NCI-H2081 treated with DMSO at 0.1 percent for 48 hours (cell line): ENCODE measurements at places on chromosomes 7 and 10.

- no peak for DNase-seq
Observed at GRCh38 chr10:27355918-27356573, 115.4 kb upstream of the ACBD5 start.

DNA sequence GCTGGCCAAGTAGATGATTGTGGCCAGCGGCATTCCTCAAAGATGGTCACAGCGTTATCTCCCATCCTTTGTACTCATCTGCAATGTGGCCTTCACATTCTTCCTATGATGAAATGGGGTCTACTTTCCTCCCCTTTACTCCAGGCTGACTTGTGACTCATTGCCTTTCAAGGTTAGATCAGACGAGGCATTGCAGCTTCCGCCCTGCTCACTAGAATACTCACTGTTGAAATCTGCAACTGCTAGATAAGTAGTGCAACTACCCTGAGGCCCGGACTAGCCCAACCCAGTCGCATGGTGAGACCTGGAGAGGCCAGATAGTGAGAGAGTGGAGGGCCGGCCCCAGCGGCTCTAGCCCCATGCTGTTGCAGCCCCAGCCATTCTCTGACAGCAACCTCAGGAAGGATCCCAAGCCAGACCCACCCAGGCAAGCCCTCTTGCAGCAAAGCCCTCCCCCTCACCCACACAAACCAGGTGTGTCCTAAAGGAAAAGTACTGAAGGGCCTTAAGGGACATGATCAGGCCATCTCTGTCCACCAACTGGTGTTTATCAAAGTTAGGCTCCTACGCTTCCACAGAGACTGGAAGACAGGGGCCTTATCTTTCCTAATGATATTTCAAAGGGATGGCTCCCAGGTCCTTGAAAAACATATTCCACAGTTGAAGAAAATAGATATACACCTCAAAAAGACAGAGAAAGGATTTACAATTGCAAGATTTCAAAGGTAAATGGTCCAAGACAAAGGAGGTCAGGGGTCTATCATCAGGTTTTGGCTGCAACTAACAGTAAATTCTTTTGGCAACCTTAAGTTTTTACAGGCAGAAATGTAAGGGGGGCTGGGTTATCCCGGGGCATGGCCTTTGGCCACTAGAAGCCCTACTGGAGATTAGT, 107.2 kb upstream of the TRIM24 start:
- no peak for DNase-seq

DNA sequence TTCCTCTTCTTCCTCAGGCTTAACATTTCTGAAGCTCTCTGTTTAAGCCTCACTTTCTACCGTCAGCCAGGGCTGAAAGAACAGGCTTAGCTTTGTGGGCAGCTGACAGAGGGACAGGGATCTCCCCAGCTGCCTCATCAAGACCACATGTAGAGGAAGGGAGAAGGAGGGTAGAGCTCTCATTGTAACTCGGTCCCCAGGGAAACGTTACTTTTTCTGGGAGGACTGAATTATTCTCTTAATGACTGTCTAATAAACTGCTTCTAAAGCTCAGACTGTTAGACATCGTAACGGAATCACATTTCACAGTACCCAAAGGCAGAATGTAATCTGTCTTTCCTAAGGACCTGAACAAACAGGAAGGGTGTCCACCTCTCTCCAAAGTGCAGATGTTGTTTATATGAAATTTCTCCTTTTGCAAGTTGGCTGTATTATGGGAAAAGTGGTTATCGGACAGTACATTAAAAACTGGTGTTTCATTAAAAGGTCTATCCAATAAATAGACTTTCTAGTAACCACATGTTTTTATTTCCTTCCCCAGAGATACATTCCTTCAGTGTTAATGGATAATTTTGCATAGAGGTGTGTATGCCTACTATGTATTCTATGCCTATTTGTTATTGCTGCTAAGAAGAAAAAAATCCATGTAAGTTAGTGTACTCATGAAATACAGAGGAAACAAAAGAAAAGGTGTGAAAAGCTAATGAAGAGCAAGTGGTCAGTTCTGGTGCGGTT, 144.2 kb downstream of the CTTNBP2 start:
- DNase-seq = no peak

- DNase-seq = no peak
Observed at GRCh38 chr10:13990946-13991345, 339.8 kb downstream of the FRMD4A start.

- DNase-seq = no peak
Observed at GRCh38 chr10:45514291-45515270, 140.6 kb downstream of the ALOX5 start.

GRCh38 chr10:118403967-118404366, 61.8 kb upstream of the FAM204A start:
- no peak for DNase-seq

DNA sequence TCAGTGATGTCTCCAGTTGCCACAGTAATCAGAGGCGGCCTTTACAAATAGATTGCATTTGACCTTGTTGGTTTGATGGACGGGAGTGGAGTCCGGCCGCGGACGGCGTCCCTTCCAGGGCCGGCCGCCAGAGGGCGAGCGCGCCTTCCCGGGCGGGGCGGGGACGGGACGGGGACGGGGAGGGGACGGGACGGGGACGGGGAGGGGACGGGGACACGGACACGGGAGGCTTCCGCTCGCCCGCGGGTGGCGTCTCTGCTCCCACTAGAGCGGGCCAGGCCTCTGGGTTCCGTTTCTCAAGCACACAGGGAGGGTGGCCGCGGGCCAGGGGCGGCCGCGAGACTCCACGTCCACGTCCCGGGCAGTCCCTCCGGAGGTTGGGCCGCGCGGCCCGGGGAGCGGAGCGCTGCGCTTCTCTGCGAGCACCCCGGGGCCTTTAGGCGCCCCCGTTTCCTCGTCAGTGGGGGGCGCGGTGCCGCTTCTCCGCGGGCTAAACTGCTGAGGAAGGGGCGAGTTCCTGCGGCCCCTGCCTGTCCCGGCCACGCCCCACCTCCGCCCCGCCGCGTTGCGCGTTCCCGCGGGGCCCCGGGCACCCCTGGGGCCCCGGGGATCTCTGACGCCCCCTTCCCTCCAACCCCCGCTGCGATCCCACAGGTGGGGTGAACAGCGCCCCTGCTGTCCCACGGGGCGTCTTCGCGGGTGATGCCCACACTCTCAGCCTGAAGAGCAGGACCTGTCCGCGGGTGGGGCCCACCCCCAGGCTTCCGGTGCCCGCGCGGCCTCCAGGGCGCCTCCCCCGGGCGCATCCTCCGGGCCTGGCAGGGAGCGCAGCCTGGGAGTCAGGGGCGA, 84.2 kb upstream of the MKI67 start:
- no peak for DNase-seq

GRCh38 chr10:20048161-20048560, 231.9 kb downstream of the PLXDC2 start:
- DNase-seq = no peak

DNA sequence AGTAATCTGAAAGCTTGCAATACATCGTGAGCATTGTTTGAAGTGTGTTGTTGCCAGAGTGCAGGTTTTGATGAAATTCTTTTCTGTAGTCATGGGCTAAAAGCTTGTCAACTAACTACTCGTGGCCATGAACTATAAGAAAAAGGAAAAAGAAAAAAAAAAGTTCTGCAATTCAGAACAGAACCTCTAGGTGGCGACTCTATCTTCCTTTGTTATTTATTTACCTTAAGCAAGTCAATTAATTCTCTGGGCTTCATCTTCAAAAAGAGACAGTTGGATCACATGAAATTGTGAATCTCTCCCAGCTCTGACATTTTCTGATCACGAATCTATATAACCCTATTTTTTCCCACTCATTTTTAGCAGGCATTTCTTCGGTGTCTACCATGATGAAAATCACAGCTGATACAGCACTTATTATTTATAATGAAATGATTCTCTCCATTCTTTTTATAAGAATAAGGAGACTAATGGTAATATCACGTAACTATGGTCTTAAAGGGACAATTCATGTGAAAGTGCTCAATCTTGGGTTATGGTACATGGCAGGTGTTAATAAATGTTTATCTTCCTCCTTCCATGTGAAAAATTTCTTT, 18.8 kb downstream of the TMEM196 start:
- peak; percentile 17 for DNase-seq

DNA sequence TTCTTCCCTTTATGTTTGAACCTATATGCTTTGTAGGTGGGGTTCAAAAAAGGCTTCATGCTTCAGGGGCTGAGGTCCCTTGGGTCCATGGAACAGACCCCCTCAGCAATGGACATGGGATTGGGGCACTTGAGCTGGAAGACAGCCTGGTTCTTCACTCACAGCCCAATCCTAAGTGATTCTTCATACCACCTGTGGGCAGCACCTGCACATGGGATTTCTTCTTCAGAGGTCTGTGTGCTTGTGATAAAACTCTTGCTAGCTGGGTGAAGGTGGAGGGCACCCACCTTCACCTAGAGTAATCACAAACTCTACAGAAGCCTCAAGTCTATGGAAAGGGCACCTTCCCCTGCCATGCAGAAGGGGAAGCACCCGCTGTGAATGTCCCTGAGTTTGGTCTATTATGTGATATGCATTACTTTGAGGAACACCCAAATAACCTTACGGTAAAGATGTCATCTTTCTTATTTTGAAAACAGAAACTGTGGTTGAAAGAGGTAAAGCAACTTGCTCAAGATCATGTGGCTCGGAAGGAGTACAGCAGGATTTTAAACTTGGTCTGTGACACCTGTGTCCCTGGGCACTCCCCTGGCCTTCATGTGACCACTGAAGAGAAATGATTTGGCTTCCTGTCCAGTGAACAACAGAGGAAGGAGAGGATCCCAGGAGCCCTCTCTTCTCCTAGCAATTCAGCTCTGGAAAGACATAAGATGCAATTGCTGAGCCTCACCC, 469.5 kb upstream of the ZMIZ1 start:
- no peak for DNase-seq

- no peak for DNase-seq
Observed at GRCh38 chr10:58568428-58568935, 55.8 kb downstream of the BICC1 start.

DNA sequence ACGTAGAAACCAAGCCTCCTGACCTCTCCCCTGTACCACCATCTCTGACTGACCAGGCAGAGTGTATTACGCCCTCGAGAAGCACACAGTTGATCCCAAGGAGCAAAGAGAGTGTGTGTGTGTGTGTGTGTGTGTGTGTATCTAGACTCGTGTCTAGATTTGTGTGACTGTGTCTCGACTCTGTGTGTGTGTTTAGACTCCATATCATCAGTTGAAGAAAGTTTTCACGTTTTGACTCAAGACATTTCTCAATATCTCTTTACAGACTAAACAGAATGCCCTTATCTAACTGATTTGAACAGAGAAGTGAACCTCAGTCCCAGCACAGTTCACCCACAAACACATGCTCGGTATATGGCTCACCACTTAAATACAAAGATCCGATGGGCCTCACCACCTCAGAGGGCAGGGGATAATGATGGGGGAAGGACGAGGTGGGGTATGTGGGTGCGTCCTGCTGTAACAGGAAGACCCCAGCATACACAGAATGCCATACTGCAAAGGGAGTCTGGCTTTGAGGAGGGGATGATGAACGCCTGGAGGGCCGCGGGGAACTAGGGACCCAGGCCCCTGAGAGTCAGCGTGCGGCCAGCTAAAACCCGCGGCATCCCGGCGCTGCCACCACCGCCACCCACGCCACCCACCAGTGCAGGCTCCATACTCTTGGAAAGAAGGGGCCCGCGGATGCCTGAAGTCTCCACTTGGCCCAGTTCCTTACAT, 780 bp downstream of the ALDH18A1 start:
- no peak for DNase-seq

- DNase-seq = peak; percentile 89
Observed at GRCh38 chr7:16753102-16753931, at the start of gene TSPAN13. TSPAN13 (plus strand) TSS chr7:16753755; CDS start chr7:16753968, 213 bp downstream.

- DNase-seq = no peak
Observed at GRCh38 chr7:158473221-158473620, 114.4 kb downstream of the PTPRN2 start.

DNA sequence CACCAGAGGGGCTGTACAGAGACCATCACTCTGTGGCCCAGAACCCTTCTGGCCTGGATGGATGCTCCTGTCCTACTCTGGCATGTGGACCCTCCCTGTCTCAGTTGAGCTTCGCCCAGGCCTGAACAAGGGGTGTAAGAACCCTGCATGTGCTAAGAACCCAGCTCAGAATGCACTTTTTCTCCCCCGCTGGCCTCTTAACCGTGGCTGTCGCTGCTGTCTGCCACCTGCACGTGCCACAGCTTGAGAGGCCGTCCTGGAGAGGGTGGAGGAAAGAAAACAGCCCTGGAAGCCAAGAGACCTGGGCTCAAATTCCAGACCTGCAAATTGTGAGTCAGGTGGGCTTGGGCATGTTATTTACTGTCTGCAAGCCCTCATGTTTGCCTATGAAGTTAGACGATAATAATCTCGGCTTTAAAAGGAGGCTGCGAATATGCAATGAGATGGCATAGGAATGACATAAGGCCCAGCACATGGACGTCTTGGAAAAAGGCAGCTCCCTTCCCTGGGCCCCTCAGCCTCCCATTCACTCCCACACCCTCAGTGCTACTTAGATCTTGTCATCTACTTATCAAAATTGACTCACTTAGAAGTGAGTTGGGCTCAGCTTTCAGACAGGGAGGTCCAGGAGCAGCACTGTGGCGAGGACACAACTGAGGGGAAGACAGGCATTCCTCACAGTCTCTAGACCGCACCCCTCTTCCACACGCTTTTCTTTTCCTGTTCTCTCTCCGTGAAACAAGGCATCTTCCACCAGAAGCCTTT, 31.4 kb downstream of the FIGNL1 start:
- DNase-seq = no peak

DNA sequence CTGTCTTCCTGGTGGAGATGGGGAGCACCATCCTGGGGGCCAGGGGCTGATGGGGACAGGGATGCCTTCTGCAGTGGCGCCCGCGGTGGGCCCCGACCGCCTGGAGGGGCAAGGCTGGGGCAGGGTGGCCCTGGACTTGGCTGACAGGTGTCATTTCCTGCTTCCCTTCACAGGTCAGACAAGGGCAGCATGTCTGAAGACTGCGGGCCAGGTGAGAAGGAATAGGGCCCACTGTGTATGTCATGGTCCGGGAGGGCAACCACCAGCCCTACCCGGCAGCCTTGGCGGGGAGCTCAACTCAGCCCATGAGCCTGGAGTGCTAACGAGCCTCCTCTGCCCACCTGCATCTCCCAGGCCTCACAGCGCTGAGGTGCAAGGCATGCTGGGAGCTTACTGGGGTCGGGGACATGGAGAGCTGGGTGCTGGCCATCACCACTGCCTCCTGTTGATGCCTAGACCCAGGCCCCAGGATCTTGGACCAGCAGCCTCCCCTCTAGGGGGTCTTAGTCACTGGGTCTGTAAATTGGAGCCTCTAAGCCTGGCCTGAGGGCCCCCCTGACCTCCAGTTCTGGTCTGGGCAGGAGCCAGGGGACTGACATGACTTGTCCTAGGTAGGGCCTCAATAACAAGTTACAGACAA, 28.0 kb upstream of the SRRM3 start:
- no peak for DNase-seq

DNA sequence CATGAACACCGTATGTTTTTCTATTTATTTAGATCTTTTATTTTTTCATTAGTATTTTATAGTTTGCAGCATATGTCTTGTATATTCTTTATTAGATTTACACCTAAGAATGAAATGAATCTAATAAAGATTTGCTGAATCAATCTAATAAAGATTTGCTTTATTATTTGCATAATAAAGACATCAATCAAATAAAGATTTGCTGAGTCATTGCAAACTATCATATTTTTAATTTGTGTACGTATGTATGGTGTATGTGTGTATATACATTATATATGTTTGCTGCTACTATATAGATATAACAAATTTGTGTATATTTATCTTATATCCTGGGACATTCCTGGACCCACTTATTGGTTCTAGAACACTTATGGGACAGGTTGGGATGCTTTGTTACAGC, 147.5 kb downstream of the PTN start:
- no peak for DNase-seq

- no peak for DNase-seq
Observed at GRCh38 chr10:113108194-113108835, 158.3 kb downstream of the TCF7L2 start.
